ENCODE measurements at places on chromosomes 6 and 20.

GRCh38 chr20:35502352-35502751 is 27.1 kb downstream of the C20orf173 start:
- no peak for DNase-seq

DNA sequence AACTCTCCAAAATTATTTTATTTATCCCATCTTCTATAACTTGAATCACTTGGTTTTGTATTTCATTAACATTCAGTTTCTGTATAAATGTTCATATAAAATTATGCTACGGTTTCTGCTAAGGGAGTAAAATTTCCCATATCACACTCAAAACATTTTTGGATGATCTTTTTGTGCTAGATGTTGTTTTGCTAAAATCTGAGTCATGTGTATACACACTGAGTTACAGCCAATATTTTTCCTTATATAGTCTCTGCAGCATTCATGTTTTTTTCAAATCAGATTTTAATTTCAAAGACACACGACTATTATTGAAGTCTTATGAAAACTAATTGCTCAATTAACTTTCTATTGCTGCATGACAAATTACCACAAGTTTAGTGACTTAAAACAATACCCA is 54.3 kb upstream of the SLC2A12 start:
- DNase-seq = no peak

GRCh38 chr6:114287461-114287860 is 55.4 kb downstream of the HS3ST5 start:
- no peak for DNase-seq

GRCh38 chr20:63168861-63169260 is 47.1 kb downstream of the YTHDF1 start:
- no peak for DNase-seq

DNA sequence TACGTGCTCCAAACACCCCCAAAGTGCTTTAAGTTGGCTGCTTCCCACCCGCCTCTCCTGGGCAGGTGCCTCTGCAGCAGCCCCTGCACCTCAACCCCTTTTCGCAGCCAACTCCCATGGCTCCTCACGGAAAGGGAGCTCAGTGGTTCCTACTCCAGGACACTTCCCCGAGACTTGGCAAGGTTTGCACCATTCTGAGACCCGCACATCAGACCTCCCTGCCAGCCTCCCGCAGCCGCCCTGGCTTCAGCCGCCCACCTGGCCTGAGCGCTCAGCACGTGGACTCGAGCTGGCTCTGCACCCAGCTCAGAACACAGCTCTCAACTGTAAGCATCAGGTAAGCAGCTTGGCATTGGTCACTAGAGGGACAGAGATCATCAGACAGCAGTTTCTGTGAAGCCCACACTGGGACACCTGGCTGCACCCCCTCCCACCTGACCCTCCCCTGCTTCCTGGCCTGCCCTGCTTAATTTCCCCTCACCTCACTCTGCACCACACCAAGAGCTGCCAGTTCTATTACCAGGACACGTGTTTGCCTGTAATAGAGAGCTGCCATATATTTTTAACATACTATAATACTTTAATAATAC is 28.5 kb downstream of the GMDS start:
- DNase-seq = no peak

DNA sequence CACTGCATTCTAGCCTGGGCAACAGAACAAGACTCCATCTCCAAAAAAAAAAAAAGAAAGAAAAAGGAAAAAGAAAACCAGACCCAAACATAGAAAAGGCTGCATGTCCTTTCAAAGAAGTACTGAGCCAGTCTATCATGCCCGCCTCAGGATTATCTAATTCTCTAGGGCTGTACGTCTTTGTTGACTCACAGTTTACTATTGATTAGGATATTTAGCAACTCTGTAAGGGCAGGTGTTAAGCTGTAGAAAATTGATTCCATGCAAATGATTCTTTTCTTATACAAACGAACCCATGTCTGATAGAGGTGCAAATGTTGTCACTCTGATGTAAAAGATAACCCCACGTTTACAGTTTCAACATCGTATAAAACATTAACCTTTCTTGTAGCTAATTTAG is 209.0 kb downstream of the TTLL2 start:
- DNase-seq = no peak

GRCh38 chr6:156782691-156783320 is 5.6 kb downstream of the ARID1B start:
- no peak for DNase-seq

GRCh38 chr20:61524951-61525666 is 273.0 kb downstream of the CDH4 start:
- DNase-seq = no peak

GRCh38 chr20:25695532-25696370 is 902 bp downstream of the ZNF337 start:
- no peak for DNase-seq

GRCh38 chr20:15674253-15675060 is 898.8 kb downstream of the KIF16B start:
- no peak for DNase-seq

GRCh38 chr6:43088654-43089056 is 12.5 kb downstream of the PTK7 start:
- no peak for DNase-seq

DNA sequence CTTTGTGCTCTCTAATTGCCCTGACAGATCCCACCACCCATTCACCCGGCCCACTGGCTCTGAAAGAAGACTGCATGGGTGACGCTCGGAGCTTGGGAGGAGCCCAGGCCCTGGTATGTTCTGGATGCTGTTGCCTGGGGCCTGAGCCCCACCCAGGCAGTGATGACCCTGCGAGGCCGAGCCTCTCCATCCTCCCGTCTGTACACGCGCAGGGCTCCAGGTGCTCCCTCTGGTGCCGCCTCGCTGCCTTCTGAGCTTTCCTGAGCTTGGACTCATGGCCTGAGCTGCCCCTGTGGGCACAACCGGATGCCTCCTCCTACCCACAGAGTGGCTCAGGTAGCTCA is 61.2 kb downstream of the STK35 start:
- DNase-seq = no peak

DNA sequence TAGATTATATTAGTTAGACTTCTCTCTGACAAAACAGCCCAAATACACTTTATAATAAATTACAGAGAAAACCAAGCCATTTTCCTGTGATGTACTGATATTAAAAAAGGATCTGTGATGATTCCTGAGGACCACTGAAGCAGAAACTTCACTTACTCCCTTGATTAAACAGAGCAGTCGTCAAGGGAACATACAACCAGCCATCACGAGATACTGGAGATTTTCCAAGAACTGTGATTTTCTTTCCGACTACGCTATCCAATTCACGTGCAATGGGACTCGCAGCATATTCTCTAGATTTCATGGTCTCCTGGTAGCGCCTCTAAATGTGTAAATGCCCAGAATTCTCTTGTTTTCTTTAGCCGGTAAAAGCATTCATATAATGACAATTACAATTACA is 377.4 kb downstream of the PHF3 start:
- DNase-seq = no peak

- no peak for DNase-seq
Observed at GRCh38 chr20:23145281-23145700, 59.2 kb upstream of the CD93 start.

- no peak for DNase-seq
Observed at GRCh38 chr6:52390361-52390727, 28.4 kb downstream of the PAQR8 start.

GRCh38 chr6:31270788-31271640 is 878 bp downstream of the HLA-C start:
- DNase-seq = no peak

DNA sequence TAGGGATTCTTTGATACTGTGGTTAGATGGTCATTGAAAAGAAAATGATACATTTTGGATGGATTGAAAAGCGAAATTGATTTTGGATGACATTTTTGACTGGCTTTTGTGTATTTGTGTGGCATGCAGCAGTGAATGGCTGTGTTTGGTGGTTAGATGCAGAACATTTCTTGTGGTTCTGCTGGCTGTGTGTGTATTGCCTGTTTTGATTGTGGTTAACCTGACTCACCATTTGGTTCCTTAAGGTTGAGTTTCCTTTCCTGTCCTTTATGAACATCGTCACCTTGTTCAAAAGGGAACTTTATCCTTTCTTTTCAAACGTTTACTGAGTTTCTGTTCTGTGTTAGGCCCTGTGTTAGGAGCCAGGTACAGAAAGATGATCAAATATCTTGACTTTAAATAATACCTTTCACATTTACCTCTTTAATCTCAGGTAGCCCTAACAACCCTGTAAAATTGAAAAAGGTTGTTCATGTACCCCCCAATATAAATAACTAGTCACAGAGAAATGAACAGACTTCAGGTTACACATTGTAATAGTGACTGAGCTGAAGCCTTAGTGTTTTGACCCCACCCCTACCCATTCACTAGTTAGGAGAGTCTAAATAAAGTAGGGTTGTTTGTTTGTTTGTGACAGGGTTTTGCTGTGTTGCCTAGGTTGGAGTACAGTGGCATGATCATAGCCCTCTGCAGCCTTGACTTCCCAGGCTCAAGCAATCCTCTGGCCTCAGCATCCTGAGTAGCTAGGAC is 23.8 kb downstream of the ANKS1A start:
- DNase-seq = no peak

DNA sequence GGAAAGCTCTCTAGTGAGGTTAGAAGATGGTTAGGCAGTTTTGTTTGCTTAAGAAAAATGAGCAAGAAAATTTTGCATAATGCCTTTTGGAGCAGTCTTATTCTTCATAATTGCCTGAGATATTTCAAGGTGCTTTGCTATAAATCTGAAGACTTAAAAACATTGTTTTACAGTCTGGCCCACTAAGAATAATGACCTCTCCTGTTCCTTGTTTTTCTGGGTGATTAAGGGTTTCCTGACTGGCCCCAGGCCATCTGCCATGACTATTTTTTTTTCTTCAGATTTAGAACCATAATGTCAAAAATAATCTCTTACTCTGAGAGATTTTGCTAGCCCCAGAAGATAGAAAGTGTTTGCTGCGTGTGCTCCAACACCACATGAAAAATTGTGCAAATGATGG is 72.3 kb upstream of the CENPW start:
- no peak for DNase-seq

DNA sequence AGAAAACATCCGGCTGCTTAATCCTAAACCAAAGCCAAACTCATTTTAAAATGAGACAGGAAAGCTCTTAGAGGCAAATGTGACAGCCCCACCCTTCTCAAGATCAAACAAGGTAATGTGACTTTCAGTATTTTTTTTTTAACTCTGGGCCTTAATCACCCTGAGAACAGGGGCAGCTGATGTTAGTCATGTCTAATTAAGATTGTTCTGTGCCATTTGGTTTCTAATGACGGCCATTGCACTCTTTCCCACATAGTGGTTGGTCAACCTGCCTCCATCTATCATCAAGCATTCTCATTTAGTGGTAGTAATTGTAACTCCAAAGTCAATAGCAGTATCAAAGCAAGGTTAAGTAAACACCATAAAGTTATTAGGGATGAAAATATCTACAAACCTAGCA is 191.6 kb upstream of the EXOC2 start:
- DNase-seq = no peak

DNA sequence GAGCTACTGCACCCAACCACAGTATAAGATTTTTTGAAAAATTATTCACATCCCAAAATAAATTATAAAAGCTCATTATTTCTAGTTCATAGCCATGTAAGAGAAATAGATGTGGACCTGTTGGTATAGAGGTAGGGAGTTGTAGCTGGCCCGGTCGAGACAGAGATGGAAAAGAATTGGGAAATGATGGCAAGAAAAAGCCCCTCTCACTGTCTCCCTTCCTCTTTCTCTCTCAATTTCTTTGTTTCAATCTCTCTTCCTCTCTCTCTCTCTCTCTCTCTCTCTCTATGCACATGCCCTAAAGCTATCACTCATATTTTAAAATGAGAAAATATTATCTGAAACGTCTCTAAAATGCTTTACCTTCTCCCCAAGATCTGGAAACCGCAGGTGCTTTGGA is 80.7 kb upstream of the CD83 start:
- no peak for DNase-seq

DNA sequence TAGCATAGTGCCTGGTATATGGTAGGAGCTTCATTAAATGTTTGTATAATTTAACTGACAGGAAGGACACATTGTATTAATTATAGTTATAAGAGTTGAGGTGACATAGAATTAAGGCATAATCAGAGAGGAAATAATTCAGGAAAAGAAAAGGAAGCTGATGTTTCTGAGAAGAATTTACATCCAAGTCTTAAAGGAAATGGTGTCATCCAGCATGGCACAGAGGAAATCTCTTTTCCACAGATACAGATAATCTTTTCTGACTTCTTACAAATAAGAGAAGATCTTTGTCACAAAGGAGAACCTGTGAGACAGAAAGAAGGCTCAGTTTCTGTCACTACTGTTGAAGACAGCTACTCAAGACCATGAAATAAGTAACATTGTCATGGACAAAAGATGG is 222.5 kb downstream of the GJA1 start:
- DNase-seq = no peak

DNA sequence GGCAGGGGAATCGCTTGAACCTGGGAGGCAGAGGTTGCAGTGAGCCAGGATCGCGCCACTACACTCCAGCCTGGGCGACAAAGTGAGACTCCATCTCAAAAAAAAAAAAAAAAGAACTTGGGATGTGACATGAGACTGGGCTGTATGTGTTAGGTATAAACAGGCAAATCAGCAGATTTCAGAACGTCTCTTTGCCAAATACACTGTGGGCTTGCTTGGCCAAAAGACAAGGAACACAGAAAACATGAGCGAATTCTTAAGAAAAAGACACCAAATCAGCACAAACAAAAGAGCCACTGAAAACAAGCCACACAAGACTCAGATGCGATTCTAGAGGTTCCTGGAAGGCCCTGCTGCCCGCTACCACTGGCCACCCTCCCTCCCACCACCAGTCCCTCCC is 12.5 kb downstream of the ETV7 start:
- DNase-seq = no peak

DNA sequence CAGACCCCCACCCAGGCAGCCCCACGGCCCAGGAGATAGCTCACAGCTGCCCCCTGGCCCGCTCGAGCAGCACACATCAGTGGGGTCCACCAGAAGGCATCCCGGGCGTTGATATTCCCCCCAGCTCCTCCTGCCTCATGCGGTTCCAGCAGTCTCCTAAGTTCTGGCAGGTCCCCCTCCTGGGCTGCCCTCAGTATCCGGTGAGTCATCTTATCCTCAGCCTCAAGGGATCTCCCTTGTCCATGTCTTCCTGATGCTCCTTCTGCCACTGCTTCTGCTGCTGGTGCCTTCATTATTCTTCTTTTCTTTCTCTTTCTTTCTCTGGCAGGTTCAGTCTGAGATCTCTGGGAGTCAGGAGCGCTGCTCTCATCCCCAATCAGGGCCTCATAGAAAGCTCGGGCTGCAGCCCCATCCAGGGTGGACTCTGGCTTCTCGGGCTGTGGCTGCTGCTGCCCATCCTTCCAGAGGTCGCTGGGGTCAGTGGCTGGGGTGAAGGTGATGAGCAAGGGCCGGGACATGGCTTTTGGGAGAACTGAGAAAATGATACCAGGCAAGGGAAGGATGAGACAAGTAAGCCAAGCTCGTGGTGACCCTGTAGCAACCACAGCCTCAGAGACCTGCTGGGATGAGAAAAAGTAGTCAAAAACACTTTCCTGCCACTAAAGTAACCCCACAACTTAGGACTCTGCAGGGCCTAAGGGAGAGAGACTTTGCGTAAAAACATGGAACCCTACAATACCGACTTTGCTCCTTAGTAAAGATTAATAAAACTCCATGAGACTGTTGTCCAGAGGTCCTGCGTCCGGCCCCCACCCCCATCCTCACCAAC is 622 bp downstream of the GPANK1 start:
- DNase-seq = peak; percentile 29

- DNase-seq = no peak
Observed at GRCh38 chr20:46040902-46041535, 12.0 kb downstream of the SLC12A5 start.
